ENCODE measurements at places on chromosomes 2 and 18.

DNA sequence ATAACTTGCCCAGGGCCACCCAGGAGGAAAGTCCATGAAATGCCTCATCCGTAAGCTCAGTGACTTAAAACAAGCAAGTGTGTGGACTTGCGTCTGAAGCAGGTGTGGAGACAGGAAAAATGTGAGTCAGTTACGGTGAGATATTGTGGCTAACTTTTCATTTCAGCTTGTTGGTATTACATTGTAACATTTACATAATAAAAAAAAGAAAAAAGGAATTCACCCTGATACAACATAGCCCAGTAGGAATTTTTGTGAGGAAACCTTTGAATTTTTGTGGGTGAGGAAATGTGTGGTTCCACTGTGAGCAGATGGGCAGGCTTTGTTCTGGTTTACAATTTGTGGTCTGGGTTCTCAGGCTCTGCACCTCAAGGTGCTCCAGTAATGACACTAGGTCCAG, 33.7 kb upstream of the LYPD6B start:
- DNase-seq = no peak

GRCh38 chr2:16100006-16100405, 159.7 kb downstream of the MYCN start:
- no peak for DNase-seq

DNA sequence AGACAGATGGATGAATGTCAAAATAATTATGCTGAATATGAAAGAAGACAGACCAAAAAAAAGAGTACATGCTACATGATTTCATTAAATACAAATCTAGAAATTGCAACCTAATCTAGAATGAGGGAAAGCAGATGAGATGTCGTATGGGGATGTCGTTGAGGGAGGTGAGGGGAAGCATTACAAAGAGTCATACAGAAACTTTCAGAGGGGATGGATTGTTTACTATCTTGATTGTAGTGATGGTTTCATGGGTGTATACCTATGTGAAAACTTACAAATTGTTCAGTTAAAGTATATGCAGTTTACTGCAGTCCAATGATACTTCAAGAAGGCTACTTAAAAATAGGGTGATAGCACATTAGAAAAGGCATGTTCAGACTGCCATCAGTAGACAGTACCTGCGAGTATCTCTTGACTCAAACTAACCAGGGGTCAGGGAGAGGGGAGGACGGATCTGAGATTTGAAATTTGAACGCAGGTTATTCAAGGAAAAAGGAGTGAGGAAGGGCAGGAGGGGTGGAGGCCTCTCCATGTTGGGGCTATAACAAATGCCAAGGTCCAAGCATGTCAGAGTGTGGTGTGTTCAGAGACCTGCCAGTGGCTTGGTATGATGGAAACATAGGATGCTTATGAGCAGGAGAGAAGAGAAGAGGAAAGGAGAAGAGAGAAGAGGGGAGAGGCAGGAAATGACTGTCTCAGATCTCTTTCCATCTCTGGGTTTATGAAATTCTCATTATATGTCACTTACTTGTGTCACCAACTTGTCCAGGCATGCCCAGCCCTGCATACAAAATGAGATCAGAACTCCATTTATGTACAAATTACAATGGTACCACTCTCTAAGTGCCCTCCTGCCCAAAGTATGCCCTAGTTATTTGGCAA, 257.3 kb upstream of the CXCR4 start:
- DNase-seq = no peak

DNA sequence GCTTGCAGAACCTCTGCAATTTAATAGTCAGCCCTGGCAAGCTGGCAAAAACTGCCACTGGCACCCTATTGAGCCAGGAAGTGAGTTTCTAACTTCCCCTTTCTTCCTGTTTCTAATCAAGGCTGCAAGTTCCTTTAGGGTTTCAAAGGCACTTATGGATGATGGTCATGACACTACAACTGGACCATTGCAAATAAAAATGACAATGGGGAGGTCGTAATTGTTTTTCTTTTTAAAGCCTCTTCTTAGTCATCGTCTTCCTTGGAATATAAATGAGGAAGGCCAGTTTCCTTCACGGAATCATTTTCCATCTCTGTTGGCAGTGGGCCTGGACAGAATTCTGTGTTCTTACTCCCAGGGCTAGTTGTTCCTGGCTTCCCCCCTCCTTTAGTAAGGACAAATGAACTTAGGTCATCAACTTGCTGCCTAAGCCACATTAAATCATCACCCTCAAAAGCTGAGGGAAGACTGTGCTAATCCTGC, 35.8 kb downstream of the SH3RF3 start:
- no peak for DNase-seq

DNA sequence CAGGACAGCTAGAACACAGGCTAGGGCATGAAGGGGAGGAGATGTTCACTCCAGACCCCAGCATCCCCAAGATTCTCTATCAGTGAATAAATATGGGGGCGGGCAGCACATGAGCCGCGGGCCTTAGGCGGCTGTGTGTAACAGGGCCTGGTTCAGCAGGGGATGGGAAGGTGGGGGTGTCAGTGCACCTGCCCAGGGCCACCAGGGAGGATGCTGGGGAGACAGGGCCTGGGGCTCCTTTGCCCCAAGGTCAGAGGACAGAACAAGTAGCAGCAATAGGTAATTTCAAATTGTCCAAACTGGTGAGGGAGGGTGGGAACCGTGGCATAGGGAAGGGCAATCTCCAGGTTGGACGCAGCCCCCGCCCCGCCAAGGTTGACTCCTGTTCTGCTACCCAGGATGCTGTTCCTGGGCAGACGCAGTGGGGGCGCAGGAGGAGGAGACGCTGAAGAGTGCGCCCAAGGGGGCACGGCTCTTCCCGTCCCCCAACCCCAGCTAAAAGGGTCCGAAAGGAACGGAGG, 16.2 kb downstream of the CYP26B1 start:
- DNase-seq = no peak

GRCh38 chr2:127705391-127706065, 4.2 kb downstream of the SFT2D3 start:
- DNase-seq = no peak

DNA sequence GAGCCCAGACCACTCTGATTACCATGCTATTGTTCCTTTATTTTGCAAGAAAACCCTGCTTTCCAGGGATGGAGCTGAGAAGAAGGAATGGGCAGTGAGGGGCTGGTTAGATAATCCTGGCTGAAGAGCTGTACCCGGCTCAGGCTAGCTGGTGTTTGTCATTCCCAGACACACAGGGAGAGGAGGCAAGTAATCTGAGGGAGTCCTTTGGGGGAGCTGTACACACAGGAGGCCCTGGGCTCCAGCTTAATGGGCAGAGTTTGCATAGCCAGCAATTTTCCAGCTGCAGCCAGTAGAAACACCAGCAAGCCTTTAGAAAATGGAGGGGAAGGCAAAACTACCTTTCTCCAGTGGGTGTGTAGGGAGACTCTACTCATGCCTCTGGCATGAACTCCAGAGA, 259.3 kb downstream of the SOX11 start:
- DNase-seq = no peak

DNA sequence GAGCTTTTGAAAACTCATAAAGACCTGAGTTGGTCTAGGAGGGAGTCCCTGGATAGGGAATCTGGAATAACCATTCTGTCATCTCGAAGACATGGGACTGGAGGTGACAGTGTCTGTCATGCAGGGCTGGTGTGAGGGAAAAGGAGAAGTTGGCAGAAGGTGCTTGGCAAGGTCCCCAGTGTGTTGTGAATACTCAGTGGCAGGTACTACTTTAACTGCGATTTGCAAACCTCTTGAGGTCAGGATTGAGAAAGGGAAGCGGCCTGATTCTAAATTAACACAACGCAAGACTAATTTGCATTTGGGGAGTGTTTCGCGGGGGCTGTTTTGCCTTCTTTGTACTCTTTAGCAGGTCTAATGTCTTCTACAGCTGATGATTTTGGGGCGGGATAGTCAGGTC, 77.0 kb upstream of the TMEM200C start:
- no peak for DNase-seq

- DNase-seq = no peak
Measured at GRCh38 chr2:7891312-7891711, 790.5 kb upstream of the ID2 start.

- DNase-seq = no peak
Measured at GRCh38 chr2:160401895-160402294, 91.7 kb downstream of the RBMS1 start.

GRCh38 chr2:172119089-172119488, 16.4 kb upstream of the DLX2 start:
- DNase-seq = no peak

DNA sequence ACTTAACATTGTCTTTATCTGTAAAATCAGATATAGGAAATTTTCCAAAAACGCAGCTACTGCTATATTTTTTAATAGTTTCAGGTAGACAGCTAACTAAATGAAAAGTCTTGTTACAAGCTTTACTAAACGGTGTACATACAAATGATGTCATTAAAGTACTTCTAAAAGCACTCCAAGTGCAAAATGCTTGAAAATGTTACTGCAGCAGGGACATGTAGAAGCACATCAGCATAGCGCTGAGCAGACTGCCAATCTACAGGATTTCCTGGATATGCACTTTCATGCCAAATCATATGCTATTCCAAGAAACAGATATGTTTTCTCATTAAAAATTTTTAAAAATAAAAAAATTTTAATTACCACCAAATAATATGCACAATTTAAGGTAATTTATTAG, 61.7 kb downstream of the SMAD2 start:
- no peak for DNase-seq

- DNase-seq = peak; percentile 73
Measured at GRCh38 chr2:151637271-151637781, 97.0 kb downstream of the NEB start.

GRCh38 chr2:68716604-68717304, 17.9 kb upstream of the ARHGAP25 start:
- no peak for DNase-seq

- no peak for DNase-seq
Measured at GRCh38 chr2:28279371-28279770, 113.3 kb upstream of the FOSL2 start.

DNA sequence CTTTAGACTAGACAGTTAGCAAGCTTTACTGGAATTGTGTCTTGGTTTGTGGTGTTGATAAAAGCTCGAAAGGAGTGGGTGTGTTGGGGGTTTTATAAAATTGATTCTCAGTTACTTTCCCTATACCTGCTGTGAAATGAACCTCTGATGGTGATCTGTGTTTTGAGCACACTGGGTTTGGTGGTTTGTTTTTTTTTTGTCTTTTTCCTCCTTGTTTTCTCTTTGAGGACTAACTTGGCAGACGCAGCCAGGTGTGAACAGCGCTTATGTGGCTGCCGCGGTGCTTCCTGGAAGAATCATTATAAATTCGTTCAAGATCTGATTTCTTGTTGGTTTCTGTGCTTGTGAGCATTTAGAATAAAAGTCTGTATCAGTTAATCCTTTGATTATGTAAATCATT, 28.5 kb downstream of the GRHL1 start:
- peak; percentile 20 for DNase-seq

DNA sequence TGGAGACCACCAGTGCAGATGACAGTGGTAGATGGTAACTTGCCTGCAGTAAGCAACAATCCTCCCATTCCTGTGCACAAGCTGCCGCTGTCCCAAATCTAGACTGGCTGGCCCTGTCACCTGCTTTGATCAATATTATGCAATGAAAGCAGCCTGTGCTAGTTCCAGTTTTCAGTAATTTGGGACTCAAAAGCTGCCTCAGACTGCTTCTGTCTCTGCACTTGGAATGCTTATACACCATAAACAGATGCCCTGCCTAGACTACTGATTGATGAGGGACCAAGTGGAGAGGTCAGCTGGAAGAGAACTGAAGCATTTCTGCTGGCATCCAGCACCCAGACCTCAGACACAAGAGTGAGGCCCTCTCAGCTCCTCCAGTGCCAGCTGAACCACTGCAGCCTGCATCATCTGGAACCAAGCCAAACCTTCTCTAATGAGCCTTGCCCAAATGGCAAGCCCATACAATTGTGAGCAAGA, 24.9 kb downstream of the CCBE1 start:
- DNase-seq = no peak

DNA sequence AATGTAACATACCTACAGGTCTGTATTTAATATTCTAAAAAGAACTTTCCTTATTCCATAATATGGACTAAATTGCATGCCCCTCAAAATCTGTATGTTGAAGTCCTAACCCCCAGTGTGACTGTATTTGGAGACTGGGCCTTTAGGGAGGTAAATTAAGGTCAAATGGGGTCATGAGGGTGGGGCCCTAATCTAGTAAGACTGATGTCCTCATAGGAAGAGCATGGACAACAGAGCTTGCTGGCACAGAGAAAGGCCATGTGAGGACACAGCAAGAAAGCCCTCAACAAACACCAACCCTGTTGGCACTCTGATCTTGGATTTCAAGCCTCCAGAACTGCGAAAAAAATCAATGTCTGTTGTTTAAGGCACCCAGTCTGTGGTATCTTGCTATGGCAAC, 18.6 kb downstream of the SF3B1 start:
- no peak for DNase-seq

DNA sequence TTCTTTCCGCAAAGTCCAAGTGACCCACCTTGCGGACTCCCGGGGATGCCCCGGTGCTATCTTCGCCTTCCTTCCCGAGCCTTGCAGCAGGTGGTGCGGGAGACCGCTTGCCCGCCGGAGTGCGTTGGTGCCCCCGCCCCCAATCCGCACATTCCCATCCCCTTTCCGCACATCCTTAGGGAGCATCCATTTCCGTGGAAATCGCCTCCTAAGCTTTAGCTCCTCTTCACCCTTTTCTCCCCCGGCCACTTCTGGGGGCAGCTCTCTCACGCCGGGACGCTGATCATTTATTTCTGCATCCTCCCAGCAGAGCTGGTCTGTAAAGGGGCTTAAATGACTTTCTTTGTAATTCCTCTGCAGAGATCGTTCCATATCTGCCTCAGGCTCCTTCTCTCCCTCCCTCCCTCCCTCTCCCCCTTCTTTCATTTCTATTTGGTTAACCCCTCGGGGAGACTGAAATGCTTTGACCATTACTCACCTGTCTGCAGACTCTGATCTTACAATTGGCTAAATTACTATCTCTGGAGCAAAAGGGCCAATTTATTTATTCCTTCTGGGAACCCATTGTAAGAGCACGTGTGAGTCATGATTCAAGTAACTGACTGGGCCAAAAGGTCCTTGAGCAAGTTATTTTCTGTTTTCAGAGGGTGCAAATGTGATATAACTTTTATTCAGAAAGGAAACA, 1.3 kb upstream of the LYPD1 start:
- DNase-seq = no peak

GRCh38 chr2:195820373-195820772, 163.3 kb downstream of the SLC39A10 start:
- DNase-seq = no peak

DNA sequence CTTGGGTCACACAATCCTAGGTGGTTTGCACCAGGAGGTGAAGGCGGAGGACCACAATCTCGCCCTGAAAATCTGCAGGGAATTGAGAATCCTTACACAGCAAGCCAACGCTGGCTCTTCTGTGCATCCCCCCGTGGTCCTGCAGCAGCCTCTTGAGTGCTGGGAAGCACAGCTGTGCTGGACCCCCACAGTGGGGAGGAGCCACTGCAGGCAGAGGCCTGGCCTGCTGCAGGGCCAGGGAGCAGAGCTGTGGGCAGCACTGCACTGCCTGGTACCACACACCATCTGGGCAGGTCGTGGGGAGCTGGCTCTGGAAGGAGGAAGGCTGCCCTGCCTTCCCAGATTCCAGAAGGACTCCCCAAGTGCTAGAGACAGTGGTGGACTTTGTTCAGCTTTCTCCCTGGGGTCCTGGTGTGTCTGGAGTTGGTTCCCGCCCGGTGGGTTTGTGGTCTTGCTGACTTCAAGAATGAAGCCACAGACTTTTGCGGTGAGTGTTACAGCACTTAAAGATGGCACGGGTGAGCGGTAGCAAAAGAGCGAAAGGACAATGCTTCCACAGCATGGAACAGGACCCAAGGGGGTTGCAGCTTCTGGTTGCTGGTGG, 106.3 kb downstream of the FAM168B start:
- no peak for DNase-seq

All from CD4-positive, alpha-beta T cell treated with Interleukin-6 for 4 hours (primary cell).